Fibroblast of skin of left biceps (primary cell): ENCODE measurements at places on chromosomes 11 and 22.

GRCh38 chr11:82174610-82175009 lies 559.1 kb downstream of the FAM181B start:
- no peak for DNase-seq

GRCh38 chr11:96150609-96151008 lies 192.4 kb downstream of the MAML2 start:
- no peak for DNase-seq

GRCh38 chr22:23692598-23693291 lies 1.9 kb downstream of the RGL4 start:
- DNase-seq: no peak

GRCh38 chr11:84117394-84117793 lies 831.2 kb upstream of the CCDC90B start:
- DNase-seq: no peak

DNA sequence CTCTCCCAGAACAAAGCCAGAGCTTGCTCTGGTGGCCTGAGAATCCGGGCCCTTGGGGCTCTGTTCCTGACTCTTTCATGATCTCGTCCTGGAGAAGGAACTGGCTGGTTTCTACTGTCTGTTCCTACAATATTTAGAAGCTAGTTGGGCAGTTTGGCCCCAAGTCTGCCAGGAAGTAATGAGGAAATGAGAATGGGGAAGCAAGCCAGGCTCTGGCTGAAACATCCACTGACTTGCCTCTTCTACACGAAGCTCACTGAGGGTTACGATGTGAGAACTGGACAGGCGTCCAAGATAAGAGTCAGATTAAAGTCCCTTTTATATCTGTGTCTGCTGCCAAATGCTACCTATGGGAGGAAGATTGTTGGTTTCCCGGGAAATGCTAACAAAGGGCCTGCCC lies 110.0 kb upstream of the KIRREL3 start:
- DNase-seq: no peak

GRCh38 chr11:120545813-120546212 lies 34.3 kb downstream of the GRIK4 start:
- no peak for DNase-seq

GRCh38 chr11:125215976-125216375 lies 51.4 kb downstream of the PKNOX2 start:
- no peak for DNase-seq

GRCh38 chr11:70715166-70715951 lies 317.0 kb downstream of the CTTN start:
- no peak for DNase-seq

GRCh38 chr11:34825315-34825669 lies 90.9 kb downstream of the APIP start:
- DNase-seq: no peak

DNA sequence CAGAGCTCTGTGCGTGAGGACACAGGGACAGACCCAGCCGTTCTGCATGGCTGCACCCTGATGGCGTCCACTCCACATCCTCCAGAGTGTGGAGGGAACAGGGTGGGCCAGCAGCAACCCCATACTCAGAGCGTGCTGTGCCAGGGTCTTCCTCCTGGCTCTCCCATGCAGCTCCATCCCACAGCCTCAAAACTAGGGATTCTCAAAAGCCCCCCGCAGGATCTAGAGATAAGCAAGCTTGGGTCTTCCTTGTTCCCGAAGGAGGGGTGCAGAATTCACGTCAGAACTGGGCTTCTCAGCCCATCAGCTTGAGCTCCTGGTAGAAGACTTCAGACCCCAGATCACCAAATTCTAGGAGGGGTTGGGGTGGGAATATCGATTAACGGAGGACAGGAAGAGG lies 858.8 kb downstream of the TBC1D22A start:
- no peak for DNase-seq

DNA sequence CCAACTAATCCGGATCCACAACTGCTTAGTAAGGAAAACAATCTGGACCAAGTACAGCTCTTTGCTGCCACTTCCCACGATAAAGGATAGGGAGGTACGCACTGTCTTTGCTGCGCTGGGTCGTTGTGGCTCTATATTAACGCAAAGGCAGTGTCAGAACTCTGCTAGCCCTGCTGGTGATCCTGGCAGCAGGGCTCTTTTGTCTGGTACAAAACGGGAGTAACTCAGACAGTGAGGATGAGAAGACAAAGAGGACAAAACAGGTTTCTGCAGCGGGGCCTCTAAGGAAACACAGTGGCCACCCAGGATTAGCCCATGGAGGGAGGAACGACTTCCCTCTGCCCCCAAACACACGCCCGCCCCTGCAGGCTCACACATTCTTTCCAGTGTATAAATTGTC lies 26.1 kb downstream of the GAL start:
- DNase-seq: no peak

- DNase-seq: no peak
These were observed 74.8 kb upstream of the NECTIN1 start for GRCh38 chr11:119803726-119804294.

GRCh38 chr11:116534270-116534975 lies 238.4 kb downstream of the BUD13 start:
- no peak for DNase-seq

DNA sequence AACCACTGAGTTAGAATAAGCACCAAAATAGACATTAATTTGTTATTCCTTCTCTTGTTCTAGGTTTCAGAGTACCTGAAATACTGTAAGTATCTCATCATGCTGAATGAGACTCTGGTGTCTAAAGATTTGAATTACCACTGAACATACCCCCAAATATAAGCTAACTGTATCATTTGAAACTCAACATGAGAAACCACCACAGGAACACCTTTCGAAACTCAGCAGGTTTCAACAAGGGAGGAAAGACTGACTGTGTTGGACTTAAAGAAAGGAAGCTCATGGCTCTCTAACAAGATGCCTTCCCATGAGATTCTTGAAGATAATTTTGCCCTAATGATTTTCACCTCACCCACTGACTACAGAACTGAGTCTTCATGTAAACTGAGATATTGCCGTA lies 37.0 kb downstream of the PRCP start:
- no peak for DNase-seq

GRCh38 chr22:39221999-39222686 lies 22.6 kb downstream of the PDGFB start:
- DNase-seq: no peak

DNA sequence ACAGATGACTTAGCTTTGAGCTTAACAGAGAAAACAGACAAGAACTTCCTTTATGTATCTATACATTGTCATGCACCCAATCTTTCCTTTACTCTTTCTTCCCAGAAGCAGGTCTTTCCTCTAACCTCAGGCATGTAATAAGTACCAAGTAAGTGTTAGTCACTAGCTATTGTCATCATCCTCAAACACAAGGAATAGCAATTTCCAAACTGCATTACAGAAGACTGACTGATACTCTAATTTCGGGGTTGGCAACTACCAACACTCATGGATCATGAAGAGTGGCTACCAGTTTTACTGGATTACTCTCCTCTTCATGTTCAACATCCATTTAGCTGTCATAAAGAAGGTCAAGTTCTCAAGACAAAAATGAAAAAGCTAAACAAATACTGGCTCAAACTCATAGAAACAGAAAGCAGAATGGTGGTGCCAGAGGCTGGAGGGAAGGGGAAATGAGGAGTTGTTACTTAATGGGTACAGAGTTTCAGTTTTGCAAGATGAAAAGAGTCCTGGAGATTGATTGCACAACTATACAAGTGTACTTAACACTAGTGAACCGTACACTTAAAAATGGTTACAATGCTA lies 111.6 kb downstream of the SIK3 start:
- DNase-seq: peak; percentile 71

- DNase-seq: peak; percentile 87
These were observed 116.5 kb upstream of the NAV2 start for GRCh38 chr11:19595840-19596751.

DNA sequence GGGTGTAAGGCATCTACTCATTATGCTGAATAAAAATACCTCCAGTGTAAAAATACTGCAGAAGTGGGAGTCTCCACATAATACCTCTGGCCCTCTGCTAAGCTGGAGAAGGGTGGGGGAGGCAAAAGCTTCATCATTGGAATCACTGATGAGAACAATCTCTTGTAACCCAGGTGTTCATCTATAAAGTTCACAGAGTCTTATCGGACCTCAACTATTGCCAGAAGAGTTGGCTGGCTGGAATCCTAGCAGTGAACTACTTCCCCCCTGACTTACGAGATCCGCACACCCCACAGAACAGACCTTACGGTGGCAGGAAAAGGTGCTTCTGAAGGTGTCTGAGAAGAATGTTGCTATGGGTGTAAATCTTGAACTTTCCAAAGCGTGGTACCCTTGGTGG lies 2.5 kb downstream of the OR8D1 start:
- DNase-seq: no peak

DNA sequence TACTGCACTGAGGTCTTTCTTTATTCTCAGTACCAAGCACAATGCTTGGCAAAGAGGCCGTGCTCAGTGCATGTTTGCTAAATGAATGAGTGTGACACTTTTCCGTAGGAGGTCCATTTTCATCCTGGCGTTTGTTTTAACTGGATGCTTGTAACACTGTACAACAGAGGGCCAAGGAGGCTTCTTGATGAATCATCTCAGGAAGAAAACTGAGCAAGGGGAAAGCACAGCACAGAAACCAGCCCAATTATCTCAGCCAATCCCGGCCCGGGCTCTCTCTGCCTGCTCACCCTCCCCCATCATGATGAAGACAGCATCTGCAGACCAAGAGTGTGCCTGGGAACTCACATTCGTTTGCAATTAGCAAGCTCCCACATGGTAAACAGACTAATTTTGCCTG lies 570.3 kb downstream of the OPCML start:
- DNase-seq: peak; percentile 79

DNA sequence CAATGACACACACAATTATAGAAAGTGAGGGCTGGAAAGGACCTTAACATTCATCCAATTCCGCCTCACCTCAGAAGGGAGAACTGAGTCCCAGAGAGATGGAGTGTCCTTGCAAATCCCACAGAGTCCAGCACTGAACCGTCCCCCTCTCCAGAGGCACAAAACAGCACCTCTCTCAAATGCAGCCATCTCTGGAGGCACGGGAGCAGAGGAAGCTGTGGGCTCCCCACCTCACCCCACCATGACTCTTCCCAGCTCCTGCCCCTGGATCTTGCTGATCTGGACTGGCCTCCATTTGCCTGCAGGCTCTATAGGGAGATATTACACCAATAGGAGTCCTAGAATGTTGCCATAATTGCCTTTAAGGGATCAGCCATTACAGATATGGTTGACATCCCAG lies 1.4 kb upstream of the DRD2 start:
- DNase-seq: no peak

DNA sequence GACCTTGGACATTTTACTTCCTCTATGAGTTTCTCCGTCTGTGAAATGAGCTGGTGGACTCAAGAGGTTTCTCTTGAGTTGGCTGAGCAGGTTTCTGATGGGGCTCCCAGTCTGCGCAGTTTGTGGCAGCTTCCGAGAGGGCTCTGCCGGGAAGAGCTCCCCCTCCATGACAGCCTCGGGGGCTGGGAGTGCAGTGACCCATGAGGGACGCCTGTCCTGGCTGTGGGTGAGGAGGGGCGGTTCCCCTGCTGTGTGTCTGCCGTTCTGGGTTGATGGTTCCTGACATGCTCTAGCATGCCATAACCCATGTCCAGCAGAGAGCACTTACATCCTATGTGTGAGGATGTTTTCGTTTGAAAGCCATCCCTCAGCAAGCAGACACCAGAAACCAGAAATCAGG lies 14.8 kb downstream of the CSF2RB start:
- no peak for DNase-seq

- no peak for DNase-seq
These were observed 9.9 kb upstream of the CACNG2 start for GRCh38 chr22:36713436-36713835.

DNA sequence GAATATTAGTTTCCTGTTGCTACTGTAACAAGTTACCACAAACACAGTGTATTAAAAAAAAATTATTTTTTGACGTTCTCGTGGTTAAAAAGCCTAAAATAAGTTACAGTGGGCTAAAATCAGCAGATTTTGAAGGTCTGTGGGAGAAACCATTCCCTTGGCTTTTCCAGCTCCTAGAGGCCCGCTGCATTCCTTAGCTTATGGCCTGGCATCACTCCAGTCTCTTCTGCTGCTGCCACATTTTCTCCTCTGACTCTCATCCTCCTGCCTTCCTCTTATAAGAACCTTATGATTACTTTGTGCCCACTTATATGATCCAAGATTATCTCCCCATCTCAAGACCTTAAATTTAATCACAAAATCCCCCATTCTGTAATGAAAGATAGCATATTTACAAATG lies 392.7 kb downstream of the GUCY1A2 start:
- DNase-seq: peak; percentile 39

DNA sequence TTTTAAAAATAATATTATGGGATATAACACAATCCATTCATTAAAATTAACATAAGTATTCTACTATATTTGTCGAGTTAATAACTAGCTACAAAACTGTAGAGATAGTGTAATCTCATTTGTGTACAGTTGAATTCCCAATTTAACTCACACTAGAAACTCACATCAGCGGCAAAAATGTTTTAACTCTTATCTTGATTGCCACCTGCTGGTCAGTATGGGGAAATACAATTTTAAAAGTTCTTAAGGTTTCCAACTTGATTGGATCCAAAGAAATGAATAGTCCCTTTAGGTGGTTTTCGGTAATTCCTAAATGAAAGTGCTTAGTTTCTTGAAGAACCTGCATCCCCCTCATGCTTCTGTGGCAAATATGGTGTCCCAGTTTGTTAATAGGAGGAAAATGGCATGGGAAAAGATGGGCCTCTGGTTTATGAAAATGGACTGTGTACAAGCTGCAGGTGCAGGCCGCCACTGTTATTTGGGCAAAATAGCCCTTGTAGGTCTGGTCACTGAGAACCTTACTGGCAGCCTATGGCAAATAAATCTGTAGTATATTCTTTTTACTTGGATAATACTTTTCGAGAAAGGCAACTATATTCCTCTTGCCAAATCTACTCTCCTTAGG lies 33.7 kb upstream of the SLC17A6 start:
- DNase-seq: no peak
